Skin of body (tissue), 3 donors: ENCODE measurements at places on chromosomes 7 and 10.

DNA sequence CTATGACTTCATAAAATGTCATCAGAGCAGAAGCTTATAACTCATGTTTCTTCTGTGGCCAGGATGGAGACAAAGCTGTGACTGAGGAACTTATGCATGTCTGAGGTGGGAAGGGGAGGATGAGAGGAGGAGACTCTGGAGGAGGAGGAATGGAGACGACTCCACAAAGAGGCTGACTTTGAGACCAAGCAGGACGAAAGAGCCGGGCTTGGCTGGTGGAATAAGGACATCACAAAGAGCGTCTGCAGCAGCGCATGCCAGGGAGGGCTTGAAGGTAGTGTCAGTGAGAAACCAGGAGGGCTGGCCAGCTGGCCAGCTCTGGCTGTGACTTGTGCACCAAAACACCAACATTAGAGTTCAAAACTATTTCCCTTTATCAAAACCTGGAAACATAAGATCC is 6.1 kb upstream of the GDF2 start:
- no peak for DNase-seq

DNA sequence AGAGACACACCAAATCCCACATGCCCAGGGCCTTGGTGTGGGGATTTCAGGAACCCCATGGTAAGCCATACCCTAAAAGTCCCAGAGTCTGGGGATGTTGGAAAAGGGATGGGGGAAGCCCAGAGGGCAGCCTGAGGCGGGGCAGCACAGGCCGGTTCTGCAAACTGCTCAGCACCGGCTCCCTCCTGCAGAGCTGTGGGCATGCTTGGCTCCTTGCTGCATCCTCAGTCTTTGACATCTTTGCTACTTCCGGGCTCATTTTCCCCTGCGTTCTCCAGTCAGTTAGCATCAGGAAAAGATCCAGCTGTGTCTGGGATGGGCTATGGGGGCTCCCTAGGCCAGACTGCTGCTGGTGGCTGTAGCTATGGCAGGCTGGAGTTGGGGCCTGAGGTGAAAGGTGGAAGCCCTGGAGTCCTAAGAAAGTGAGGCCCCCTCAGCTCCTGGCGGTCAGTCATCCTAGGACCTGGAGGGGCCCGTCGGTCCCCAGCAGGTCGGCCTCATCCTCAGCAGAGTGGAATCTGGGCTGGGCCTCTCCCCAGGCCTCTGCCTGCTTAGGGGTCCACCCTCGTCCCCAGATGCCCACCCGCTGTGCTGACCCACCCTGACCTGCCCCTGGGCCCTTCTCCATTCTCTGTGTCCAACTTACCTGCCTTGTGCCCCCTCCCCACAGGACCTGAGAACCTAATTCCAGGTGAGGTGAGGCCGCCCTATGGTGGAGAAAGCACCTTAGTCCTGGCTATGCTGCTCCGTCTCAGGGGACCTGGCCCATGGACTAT is 9.3 kb downstream of the TBATA start:
- no peak for DNase-seq

DNA sequence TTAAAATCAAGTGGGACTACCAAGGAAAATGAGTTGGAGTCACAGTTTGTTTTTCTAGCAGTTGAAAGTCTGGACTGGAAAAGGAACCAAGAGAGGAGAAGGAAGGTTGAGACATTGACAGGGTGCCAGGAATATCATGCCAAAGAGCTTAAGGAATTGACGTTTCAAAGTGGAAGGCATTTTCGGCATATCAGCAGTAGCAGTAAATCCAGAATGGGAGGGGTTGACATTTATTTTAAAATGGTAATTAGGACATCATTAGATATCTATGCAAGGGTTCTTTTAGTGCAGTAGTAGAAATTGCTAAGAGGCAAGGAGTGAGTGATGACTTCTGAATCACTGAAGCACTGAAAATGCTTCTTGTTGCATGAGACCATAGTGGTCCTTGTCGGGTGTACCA is 335.9 kb upstream of the PLXDC2 start:
- DNase-seq: no peak

DNA sequence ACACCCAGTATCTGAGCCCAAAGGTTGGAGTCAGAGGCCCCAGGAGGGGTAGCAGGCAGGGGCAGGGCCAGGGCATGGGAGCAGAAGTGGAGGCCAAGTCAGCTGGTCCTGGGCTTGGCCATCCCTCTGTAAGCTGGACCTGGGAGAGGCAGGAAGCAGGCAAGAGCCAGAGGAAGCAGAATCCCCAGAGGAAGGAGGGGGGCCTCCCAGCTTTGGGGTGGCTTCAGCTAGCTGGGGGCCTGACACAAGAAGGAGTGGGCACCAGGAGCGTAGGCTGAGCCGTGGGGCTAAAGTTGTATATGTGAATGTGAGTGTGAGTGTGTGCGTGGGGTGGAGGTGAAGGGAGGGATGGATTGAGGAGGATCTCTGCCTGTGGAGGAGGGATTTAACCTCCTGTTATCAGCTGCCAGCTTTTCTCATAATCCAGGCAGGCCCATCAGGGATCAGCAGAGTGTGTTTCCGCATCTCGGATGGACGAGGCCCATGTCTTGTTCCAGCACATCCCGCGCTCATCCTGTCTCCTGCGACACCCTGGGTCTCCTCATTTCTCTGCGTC is 54.0 kb downstream of the NEURL1 start:
- no peak for DNase-seq

DNA sequence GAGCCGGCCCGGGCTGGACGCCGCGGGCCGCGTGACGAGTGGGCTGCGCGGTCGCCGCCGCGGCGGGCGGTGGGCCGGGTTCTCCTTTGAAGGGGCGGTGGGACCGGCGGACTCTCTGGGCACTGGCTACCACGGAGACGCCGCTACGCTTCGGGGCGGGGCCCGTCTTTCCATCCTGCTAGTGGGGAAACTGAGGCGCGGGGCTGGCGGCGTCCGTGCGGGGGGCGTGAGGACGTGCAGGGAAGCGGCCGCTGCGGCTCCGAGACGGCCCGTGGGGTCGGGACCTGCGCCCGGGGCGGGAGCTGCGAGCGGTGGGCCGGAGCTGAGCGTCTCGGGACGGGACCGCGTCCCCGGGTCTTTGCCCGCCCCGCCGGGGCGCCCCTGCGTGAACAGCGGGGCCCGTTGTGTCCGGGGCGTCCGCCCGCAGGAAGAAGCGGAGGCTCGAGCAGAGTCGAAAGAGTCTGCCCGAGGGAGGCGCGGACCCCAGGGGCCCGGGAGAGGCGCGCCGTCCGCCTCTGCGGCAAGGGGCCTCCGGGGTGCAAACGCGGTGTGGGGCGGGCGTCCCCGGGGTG is 548 bp upstream of the BNIP3 start:
- DNase-seq: no peak

- DNase-seq: peak; percentile 37
Measured at GRCh38 chr10:118161461-118162246, 114.9 kb upstream of the RAB11FIP2 start.

- no peak for DNase-seq
Measured at GRCh38 chr7:151829707-151830106, 47.2 kb downstream of the PRKAG2 start.

- DNase-seq: no peak
Measured at GRCh38 chr7:111474723-111475418, 87.4 kb downstream of the IMMP2L start.

GRCh38 chr7:193481-194251 is 1.3 kb downstream of the FAM20C start:
- no peak for DNase-seq

GRCh38 chr10:5447056-5447455 is 34.7 kb downstream of the NET1 start:
- peak; percentile 55 for DNase-seq

DNA sequence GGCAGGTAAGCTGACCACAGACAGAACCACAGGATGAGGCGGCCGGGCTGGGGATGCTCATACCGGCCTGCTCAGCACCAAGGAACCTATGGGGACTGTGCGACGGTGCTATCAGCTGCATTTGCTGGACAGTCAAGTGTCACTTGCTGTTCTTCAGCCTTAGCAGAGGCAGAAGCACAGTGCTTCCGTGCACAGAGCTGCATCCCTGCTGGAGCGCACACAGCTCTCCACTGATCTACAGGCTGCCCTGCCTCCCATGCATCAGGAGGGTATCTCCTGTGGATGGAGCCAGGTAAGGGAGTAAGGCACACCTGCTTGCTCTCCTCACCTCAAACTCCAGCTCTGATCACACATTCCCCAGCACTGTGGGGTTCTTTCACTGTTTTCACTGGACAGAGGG is 97.5 kb downstream of the TNS3 start:
- no peak for DNase-seq
